T-helper 2 cell treated with Interferon-gamma antibody and Interleukin-4, amounts not matched to agents 100 ng/mL and 5 ng/mL, for 36 hours (primary cell): ENCODE measurements at places on chromosomes 12 and 14. TPM values are rescaled to one million over a fixed set of nuclear protein-coding genes. Genes with fewer than 3 reads are reported as not detected.

CELA1 gene
- total RNA-seq: 0.16 TPM in 1 of 2 replicates, not detected in the other

MIPOL1 gene
- not detected in 2 replicates for total RNA-seq

RIPK3 gene
- 29.7 and 34.6 TPM in 2 replicates for total RNA-seq

TMTC2 gene
- total RNA-seq: 1.7 and 2.0 TPM in 2 replicates

HSPA2 gene
- 3.6 and 3.8 TPM in 2 replicates for total RNA-seq

IAPP gene
- total RNA-seq: not detected in 2 replicates

JAG2 gene
- total RNA-seq: 2.5 and 3.3 TPM in 2 replicates

DDN gene
- total RNA-seq: 0.16 and 0.23 TPM in 2 replicates

SLC16A7 gene
- total RNA-seq: 42.5 and 43.7 TPM in 2 replicates

KIF21A gene
- total RNA-seq: 16.3 and 17.1 TPM in 2 replicates

ACOT6 gene
- not detected in 2 replicates for total RNA-seq

LRRK2 gene
- total RNA-seq: 0.14 TPM in 1 of 2 replicates, not detected in the other

COCH gene
- 0.80 and 1.3 TPM in 2 replicates for total RNA-seq

OR6C76 gene
- total RNA-seq: not detected in 2 replicates

TNFAIP2 gene
- 0.14 TPM in 1 of 2 replicates, not detected in the other for total RNA-seq

RPGRIP1 gene
- total RNA-seq: 0.16 TPM in 1 of 2 replicates, not detected in the other

PRR4 gene
- 2.5 and 3.7 TPM in 2 replicates for total RNA-seq

IL26 gene
- 0.39 and 0.41 TPM in 2 replicates for total RNA-seq

HCAR1 gene
- total RNA-seq: 2.6 and 2.7 TPM in 2 replicates

TIMM9 gene
- total RNA-seq: 39.8 and 39.9 TPM in 2 replicates

PMCH gene
- 2.8 and 3.6 TPM in 2 replicates for total RNA-seq

KRT3 gene
- not detected in 2 replicates for total RNA-seq
